ENCODE measurements at places on chromosomes 2 and 18.

DNA sequence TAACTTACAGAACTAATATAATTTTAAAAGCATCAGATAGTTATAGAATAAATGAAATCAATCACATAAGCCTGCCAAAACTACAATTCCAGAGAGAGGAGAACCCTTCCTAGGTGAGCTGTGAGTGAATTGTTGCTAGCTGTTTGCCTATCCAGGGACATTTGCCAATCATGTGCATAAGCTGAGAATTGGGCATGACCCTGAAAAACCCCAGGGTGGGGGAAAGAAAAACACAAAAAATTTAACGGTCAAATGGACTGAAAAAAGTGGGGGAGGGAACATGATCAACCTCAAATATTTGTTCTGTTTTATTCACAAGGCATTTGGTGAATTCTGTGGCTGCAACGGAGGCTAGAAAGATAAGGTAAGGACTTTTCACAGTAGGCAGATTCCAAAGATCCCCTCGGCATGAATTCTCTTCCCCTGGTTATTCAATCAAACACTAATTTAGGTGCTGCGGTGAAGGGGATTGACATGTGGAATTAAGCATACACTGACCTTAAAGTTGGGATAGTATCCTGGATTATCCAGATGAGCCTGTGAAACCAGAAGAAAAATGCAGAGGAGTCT is 203.9 kb upstream of the RGPD4 start:
- no peak for DNase-seq

- DNase-seq, result no peak
These were observed 130.5 kb downstream of the NCK2 start for GRCh38 chr2:105875241-105875640.

DNA sequence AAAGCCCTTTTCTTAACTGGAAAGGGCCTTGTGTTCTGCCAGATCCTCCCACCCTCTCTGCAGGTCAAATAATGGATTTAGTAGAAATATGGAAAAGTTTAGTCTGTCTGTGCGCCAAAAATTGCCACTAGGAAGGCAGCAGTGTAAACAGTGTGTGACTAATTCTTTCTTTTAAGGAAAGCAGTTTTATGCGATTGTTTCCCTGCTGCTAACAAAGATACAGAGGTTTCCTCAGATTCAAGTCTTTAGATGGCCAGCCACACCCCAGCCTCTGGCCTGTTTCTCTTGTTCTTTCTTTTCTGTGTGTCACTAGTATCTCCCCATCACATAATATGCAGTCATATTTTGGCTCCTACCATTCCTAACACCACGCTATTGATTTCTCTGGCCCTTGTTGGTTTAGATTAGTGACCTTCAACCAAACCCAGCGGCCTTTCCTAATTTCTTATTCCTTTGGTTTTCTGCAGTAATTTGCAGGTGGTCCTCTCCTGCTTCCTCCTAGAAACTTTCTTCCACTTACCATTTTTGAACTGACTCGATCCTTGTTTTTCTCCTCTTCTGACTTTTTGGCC is 157.4 kb downstream of the LTBP1 start:
- no peak for DNase-seq

- DNase-seq, result no peak
These were observed 131.4 kb upstream of the MYCN start for GRCh38 chr2:15808944-15809343.

DNA sequence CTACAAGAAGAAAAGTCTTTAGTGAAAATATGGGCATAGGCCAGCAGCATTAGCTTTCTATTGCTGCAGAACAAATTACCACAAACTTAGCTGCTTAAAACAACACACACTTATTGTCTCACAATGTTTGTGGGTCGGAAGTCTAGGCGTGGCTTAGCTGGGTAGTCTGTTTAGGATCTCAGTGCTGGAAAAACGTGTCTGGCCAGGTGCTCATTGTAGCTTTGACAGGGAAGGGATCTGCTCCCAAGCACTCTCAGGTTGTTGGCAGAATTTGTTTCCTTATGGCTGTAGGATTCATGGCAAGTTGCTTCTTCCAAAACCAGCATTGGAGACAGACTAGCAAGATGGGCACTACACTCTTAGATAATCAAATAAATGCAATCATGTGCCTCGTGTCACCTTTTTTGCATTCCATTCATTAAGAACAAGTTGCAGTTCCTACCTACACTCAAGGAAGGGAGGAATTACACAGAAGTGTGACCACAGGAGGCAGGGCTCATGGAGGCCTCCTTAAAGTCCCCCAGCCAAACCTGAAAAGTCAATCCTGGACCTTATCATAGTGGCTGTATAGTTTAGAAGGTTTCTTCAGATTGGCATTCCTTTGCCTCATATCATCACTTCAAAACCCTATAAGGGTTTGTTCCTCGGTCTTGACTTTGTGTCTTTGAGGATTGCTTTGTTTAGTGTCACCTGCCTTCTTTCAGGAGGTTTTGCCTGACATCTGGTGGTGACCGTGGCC is 17.3 kb downstream of the MRPL30 start:
- no peak for DNase-seq

DNA sequence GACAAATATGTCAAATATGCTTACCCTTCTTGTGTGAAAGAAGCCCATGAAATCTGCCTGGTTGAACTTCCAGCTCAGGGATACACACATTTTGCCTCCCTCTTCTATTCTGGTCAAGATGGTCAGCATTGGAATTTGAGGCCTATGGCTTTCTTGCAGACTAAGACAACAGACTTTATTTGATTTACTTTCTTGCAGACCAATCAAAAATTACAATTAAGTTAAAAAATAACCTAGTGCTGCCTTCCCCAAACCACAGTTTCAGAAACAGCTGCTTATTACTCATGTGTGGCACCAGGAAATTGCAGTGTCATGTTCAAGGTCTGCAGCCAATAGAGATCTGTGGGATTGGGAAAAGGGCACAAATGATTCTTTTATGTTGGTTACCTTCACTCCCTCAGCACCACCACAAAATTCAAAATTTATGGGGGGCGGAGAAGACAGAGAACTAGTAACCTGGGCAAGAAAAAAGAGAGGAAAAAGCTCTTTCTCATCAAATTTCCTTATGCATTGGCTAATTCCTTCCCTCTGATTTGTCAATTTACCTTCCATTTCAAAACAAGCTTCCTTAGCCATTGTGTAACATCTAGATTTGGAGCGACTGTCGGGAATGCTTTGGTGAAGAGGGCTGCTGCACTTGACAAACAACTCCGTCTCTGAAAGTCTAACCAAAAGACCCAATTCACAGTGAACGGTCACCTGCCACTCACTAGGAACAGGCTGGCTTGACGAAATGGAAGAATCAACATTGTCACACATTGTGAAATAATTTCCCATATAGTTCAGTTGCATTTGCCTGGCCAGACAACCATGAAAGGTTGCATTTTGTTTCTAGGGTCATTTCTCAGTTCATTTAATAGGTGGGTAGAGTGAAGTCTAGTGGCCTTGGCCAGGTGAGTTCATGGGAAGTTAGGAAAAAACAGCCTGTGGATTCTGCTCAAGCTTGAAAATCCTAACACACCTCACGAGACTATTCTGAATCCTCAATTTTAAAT is 100.4 kb upstream of the FZD5 start:
- DNase-seq, result no peak

All from activated naive CD4-positive, alpha-beta T cell (primary cell).